ENCODE measurements at places on chromosomes 7 and 10. TPM values are rescaled to one million over a fixed set of nuclear protein-coding genes. Genes with fewer than 3 reads are reported as not detected.
A peak's percentile ranks its signal among the peaks of the same experiment; 100 is the strongest.

JAKMIP3 gene
- total RNA-seq = 0.65 TPM

DLG5 gene
- 69.8 TPM for total RNA-seq

DNA sequence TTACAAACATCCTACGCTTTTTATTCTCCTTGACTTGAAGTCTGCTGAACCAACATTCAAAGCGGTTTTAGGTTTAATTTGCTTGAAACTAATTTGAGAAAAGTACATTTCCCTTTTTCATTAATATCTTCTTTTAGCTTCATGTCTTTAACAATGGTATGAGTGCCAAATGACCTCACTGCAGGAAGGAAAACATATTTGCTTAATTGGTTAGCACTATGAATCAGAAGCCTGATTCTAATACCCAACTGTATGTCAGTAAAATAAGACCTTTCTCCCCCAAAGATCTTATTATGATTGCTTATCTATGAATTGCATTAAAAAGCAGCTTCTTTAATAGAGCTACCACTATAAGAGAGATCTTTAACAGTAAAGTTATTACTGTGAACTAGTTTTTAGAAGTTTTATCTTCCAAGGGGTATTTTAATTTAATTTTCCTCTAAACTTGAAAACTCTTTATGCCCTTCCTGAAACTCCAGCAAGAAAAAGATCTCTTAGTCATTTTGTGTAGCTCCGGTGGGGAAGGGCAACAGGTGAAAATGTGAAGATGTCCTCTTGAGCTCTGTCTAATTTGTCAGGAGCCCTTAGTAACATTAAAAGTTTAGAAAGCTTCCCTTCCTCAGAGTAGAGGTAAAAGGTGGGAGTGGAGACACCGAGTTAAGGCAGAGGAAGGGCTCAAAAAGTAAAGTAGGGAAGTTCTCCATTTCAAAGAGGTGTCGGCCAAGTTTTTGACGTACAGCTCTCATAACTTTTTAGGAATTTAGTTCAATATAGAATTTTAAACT lies 6.1 kb downstream of the COL1A2 start:
- DNase-seq = no peak

- DNase-seq = no peak
Measured at GRCh38 chr7:157386979-157387800, 50.4 kb downstream of the DNAJB6 start.

CUZD1 gene
- 0.30 TPM for total RNA-seq

GRCh38 chr10:52961323-52961722 lies 188.7 kb upstream of the MBL2 start:
- no peak for DNase-seq

MXI1 gene
- total RNA-seq = 32.2 TPM

- DNase-seq = no peak
Measured at GRCh38 chr10:10359263-10359662, 658.4 kb upstream of the CELF2 start.

- no peak for DNase-seq
Measured at GRCh38 chr10:6207658-6208057, 4.9 kb downstream of the PFKFB3 start.

DNA sequence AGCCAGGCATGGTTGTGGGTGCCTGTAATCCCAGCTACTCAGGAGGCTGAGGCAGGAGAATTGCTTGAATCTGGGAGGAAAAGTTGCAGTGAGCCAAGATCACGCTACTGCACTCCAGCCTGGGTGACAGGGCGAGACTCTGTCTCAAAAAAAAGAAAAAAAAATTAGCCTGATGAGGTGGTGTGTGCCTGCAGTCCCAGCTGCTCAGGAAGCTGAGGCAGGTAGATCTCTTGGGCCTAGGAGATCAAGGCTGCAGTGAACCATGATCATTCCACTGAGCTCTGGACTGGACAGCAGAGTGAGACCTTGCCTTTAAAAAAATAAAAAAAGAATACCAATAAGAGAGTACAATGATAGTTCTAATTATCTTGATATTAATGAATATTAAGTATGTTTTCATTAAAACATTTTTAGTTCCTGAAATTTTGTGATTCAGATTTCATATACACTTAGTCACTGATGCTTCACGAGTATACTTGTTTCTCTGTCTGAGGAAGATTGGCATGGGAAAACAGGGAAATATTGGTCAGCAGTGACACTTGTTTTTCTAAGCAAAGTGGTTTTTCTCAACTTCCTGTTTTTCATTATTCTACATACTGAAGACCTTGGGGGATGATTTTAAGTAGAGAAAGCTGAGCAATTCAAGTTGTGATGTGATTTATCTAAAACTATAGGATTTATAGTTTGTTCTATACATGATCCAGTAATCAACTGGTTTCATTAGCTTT lies 76.8 kb downstream of the ADK start:
- no peak for DNase-seq

DNA sequence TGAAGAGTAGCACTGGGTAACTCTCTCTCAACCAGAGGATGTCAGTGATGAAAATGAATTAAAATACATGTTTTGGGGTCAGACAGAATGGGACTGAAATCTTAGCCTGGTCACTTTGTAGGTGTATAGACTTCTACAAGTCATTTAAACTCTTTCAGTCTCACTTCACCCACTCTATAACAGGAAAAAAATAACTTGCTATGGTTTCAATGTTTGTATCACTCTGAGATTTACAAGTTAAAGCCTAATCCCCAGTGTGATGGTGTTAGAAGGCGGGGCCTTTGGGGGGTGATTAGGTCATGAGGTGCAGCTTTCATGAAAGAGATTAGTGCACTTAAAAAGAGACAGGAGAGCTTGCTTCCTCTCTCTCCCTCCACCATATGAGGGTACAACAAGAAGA lies 134.8 kb downstream of the INHBA start:
- DNase-seq = no peak

GRCh38 chr10:115974816-115975430 lies 298.1 kb downstream of the GFRA1 start:
- DNase-seq = peak; percentile 64

CYP3A5 gene
- not detected for total RNA-seq

PMS2 gene
- 26.3 TPM for total RNA-seq

GRCh38 chr10:89183571-89183970 lies 23.5 kb downstream of the CH25H start:
- DNase-seq = no peak

DNA sequence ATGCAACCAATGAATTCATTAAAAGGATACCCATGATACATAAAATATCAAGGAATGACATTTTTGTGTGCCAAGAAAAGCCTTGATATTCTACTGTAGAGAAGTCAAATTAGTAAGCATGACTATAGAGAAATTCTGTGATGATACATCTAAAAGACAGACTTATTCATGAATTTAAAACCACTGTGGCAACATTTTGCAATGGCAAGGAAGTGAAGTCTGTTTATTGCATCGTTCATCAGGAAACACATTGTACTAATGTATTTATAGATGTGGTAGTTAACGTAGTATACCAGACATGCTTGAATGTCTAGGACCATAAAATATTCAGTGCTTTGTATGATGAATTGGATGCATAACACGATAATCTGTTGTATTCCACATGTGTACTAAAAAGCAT lies 9.3 kb upstream of the CLEC5A start:
- DNase-seq = no peak

GRCh38 chr10:97336446-97336845 lies 1.9 kb upstream of the FRAT2 start:
- no peak for DNase-seq

SRGN gene
- 30.0 TPM for total RNA-seq

DNA sequence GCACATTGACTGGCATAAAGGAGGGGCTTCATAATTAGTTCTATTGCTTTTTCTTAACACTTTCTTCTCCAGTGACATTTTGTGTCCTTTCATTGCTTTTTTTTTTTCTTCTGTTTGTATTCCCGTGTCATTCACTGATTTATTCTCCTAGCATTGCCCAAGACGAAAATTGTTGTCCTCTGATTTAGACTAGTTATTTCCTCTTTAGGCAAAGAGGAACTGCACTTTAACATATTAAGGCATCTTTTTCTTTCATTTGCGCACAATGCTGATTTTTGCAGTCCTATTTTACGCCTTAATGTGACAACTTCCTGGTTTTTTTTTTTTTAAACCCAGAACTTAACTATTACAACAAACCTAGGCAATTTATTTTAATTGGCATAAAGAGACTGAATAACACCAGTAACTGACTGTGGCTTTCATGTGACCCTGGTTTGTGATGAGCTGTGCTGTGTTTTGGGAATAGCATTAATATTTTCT lies 39.7 kb downstream of the ARID5B start:
- DNase-seq = no peak

TFEC gene
- total RNA-seq = not detected

NUP42 gene
- 27.4 TPM for total RNA-seq

DNA sequence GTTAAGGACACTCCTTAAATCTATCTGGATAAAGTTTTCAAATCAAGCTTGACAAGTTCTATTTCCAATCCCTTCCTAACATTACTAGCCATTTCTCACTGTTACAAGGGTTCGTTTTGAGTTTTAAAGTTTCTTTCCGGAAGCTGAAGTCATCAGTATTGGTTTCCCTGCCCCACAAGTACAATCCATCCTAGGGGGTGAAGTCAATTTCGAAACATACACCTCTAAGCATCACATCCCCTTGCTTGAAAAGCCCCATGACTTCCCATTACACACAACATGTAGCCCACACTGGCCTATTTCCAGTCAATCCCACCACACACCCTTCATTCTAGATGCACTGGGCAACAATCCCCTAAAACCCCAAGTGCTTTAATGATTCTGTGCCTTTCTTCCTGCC lies 13.0 kb downstream of the DPY19L1 start:
- no peak for DNase-seq

DNA sequence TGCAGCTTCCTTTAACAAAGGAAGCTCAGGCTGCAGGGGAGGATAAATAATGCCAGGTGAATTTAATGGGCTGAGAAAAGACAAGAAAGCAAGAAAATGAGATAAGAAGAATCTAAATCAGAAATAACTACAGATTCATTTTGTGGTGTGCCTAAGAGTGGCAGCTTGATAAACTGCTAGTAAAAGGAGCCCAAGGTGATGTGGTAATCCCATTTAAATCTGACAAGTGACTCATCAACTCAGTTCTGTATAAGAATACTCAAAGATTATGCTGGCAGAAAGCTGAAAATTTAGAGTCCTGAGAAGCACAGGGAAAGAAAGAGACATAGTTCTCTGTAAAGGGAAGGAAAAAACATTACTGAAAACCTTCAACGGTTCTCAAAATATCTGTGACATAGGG lies 109.4 kb upstream of the PDE1C start:
- DNase-seq = no peak

HECTD2 gene
- total RNA-seq = 22.1 TPM

GRCh38 chr10:96706331-96706853 lies 13.9 kb downstream of the PIK3AP1 start:
- DNase-seq = no peak

GRCh38 chr10:115432188-115432819 lies 339.1 kb downstream of the ATRNL1 start:
- DNase-seq = no peak

LRIT1 gene
- total RNA-seq = not detected

DNA sequence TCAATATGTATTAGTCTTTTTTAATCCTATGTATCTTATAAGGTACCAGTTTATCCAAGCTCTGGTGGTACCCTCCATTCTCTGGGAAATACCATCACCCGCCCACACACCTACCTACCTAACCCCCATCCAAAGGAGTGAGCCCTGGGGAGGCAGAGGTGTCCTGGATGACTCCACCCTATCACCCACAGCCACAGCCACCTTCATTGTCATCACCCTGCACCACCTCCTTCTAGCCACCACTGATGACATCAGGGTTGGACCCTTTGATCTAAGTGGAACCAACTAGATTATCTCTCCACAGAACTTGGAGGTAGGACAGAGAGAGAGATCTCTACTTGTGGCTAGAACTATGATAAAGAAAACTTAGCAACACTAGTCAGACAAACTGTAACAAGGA lies 259.4 kb downstream of the PARD3 start:
- DNase-seq = no peak

- no peak for DNase-seq
Measured at GRCh38 chr10:86224354-86225102, 142.1 kb downstream of the GRID1 start.

GRCh38 chr10:122669842-122670241 lies 29.8 kb downstream of the C10orf120 start:
- DNase-seq = no peak

DNA sequence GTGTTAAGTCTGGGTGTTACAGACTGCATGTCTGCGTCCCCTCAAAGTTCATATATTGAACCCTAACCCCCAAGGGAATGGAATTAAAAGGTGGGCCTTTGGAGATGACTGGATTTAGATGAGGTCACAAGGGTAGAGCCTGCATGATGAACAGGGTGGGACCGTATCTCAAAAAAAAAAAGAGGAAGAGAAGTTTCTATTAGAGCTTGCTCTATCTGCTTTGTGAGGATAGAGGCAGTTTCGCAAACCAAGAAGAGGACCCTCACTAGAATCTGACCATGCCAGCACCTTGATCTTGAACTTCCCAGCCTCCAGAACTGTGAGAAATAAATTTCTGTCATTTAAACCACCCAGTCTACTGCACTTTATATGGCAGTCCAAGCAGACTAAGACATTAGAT lies 1.4 kb downstream of the KIN start:
- no peak for DNase-seq

GRCh38 chr10:98892523-98892922 lies 343.1 kb downstream of the HPSE2 start:
- no peak for DNase-seq

DNA sequence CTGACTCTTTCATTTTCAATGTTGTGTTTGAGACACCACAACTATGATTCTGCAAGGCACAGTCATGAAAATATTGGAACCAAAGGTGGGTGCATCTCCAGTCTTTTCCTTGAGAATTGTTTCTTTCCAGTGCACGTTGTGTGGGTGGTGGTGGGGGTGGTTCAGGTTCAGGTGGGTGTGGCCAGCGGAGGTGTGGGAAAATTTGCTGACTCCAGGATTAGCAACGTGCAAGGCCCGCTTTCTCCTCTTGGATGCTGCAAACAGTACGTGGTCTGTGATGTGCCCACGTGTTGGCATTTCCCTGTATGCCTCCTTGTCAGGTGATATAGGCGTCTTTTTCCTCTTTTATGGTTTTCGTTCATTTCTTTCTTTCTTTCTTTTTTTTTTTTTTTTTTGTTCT lies 59.1 kb downstream of the CAMK1D start:
- no peak for DNase-seq

DNA sequence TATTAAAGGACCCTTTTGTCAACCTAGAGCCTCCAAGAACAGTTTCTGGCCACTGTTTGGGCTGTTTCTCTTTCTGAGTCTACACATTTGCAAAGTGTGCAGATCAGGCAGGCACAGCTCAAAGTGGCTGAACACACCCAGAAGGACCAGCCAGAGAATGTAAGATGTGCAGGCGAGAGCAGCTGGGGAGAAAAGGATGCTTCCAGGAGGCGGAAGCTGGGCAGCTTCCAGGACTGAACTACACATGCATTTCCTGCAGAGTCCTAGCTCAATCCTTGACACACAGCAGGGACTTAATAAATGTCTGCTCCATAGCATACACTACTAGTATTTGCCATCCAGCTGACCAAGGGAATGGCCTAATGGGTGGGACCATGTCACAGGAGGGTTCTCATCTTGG lies 70.9 kb downstream of the CTBP2 start:
- no peak for DNase-seq

ZNF487 gene
- 3.6 TPM for total RNA-seq

- no peak for DNase-seq
Measured at GRCh38 chr7:55575733-55576132, 3.4 kb upstream of the VOPP1 start.

Data from osteocyte (in vitro differentiated cells).